ENCODE measurements at places on chromosomes 11 and 22.

GRCh38 chr11:937841-938261 is 12.2 kb downstream of the AP2A2 start:
- H3K27ac ChIP-seq = no peak overlapping the region
- no peak overlapping the region for H3K4me3 ChIP-seq
- peaks cover 56% of the 10 kb centered on the region for H3K4me1 ChIP-seq

GRCh38 chr22:27574002-27574366 is 227.6 kb downstream of the MN1 start:
- H3K4me1 ChIP-seq = no peaks in the 10 kb centered on the region
- H3K27me3 ChIP-seq = peaks cover 19% of the 10 kb centered on the region
- H3K4me3 ChIP-seq = no peak overlapping the region
- DNase-seq = no peak

DNA sequence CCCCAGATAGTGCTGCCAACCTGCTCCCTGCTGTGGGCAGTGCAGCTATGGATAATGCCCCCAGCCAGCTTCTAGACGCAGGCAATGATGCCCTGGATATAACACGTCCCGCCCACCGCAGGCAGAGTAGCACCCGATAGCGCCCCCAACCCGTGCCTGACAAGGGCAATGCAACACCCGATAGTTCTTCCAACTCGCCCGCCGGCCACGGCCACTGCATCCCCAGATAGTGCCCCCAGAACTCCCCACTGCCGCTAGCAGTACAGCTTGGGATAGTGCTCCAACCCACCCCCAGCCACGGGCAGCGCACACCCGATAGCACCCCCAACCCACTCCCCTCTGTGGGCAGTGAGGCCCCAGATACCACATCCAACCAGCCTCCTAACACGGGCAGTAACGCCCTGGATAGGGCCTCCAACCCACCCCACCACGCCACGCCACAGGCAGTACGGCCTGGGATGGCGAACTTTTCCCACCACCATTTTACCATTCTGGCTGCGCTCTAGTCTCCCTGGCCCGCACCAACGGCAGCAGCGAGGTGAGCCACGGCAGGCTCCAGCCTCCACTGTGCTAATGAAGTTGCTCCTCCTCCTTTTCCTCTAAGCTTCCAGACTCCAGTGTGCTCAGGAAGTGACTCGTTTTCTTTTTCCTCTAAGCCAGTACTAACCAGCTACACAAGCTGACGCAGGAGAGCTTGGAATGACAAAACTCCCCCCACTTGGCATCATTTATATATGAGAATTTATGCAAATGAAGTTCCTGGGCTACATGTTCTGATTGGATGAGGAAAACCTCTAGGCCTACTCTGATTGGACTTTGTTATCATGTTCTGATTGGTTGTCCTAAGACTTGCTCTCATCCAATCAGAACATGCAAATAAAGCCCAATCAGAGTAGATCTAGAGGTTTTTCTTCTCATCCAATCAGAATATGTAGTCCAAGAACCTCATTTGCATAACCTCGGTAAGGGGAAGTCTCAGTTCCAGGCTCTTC is 3.0 kb upstream of the RFPL3 start:
- no peak overlapping the region for H3K27ac ChIP-seq
- no peaks in the 10 kb centered on the region for H3K4me1 ChIP-seq

GRCh38 chr22:28948424-28948823 is 65.1 kb downstream of the ZNRF3 start:
- H3K27ac ChIP-seq = no peak overlapping the region
- H3K27me3 ChIP-seq = peaks cover 25% of the 10 kb centered on the region
- H3K4me3 ChIP-seq = no peak overlapping the region
- no peak for DNase-seq
- peaks cover 10% of the 10 kb centered on the region for H3K4me1 ChIP-seq

DNA sequence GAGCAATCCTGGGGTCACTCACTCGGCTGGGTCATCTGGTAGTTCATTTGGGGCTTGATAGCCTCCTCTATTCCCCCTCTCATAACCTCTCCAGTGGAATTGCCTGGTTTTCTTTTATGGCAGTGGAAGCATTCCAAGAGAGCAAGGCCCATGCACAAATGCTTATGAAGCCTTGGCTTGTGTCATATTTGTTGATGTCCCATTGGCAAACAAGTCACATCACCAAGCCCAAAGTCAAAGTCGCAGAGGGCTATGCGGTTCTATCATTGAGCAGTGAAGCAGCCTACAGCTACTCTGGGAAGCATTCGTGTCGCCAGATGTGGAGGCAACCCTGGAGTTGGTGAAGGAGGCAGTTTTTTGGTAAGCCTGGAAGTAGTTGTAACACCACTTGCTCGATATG is 12.3 kb downstream of the KCTD14 start:
- peaks cover 8% of the 10 kb centered on the region for H3K27me3 ChIP-seq
- H3K36me3 ChIP-seq = no peaks in the 10 kb centered on the region
- no peak for DNase-seq
- H3K27ac ChIP-seq = no peak overlapping the region

DNA sequence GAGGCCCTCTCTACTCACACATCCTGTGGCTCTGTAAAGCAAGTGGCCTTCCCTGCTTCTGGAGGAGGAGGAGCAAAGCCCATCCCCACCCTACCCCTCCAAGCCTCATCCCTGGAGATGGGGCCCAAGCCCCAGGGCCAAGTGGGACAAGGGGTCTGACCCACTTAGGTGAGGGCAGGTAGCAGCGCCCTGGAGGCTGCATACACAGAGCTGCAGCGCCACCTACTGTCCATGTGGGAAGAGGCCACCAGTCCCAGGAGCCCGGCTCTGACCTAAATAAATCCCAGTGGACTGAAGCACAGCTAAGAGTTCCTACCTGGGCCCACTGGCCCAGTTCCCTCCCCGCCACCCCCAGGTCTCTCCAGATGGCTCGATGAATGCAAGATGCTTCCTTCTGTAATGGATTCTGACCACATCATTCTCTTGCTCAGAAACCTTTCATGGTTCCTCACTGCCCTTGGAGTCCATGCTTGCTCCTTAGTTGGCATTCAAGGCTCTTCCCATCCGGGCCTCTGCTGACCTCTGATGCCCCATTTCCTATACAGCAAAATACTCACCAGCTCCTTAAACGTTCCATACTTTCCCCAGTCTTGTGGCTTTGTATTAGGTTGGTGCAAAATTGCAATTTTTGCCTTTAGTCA is 62.1 kb downstream of the THAP12 start:
- peak; percentile 72 for DNase-seq
- no peaks in the 10 kb centered on the region for H3K36me3 ChIP-seq
- no peaks in the 10 kb centered on the region for H3K4me1 ChIP-seq
- no peak overlapping the region for H3K27ac ChIP-seq
- H3K27me3 ChIP-seq = peaks cover 46% of the 10 kb centered on the region

DNA sequence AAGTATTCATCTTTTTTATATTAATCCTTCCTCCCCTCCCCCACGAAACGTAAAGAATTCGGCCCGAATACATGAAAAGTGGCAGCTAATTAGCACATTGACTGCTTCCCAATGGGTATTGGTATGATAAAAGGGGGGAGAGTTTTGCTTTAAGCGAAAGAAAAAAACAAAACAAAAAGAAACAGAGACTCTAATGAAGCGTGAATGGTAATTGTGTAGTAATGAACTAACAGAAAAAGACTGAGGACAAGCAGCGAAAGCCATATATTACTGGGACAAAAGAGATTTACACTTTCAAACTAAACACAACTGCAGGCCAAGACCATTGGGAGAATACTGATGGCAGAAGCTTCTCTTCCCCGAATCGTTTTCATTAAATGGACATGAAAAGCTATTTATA is 2.5 kb downstream of the DBX1 start:
- H3K27ac ChIP-seq = peak overlapping the region; percentile 59
- peaks cover 69% of the 10 kb centered on the region for H3K27me3 ChIP-seq
- H3K4me3 ChIP-seq = no peak overlapping the region
- DNase-seq = no peak
- peaks cover 31% of the 10 kb centered on the region for H3K4me1 ChIP-seq

DNA sequence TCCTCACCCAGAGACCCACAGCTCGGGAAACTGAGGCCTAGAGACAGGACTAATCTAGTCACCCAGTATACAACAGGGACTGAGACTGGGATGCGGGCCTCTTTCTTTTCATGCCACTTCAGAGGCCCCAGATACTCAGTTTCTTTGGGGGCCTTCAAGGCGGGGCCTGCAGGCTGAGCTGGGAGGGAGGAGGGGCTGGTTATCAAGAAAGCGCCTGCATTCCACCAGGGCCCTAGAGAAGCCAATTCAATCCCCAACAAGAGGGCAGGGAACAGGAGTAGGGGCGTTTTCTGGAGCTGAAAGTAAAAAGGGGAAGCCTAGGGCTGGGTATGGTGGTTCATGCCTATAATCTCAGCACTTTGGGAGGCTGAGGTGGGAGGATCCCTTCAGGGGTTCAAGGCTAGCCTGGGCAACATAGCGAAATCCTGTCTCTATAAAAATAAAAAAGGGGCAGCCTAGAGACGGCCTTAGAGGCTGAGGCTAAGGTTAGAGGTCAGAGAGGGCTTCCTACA is 1.6 kb downstream of the ATG2A start:
- peaks cover 40% of the 10 kb centered on the region for H3K4me1 ChIP-seq
- DNase-seq = no peak
- peaks cover 31% of the 10 kb centered on the region for H3K36me3 ChIP-seq
- H3K4me3 ChIP-seq = peak overlapping the region; percentile 92
- no peaks in the 10 kb centered on the region for H3K27me3 ChIP-seq

GRCh38 chr11:86418917-86419316 is 44.2 kb downstream of the CCDC81 start:
- H3K36me3 ChIP-seq = peaks cover 16% of the 10 kb centered on the region
- no peak for DNase-seq
- H3K4me3 ChIP-seq = no peak overlapping the region
- H3K27me3 ChIP-seq = no peaks in the 10 kb centered on the region

DNA sequence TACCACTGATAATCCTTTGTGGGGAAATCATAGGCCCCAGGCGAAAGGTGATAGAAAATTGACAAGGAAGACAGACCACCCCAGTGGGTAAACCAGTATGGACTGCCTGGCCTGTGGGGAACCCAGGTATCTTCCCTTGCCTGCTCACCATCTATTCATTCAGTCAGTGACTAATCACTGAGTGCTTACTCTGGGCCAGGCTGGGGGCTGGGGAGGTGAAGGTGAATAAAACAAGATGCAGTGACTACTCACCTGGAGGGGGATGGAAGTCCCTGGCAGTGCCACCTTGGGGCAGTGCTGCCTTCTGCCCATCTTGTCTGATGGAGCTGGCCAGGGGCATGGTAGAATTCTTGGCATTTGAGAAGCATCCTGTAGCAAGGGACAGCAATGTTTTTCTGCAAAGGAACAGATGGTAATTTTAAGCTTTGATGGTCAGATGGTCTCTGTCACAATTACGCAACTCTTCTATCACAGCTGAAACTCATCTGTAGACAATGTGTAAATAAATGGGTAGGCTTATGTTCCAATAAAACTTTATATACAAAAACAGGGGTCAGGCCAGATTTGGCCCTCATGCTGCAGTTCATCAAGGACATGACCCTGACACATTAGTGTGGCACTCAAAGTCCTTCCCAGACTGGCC is 4.6 kb downstream of the ISX start:
- no peak overlapping the region for H3K27ac ChIP-seq
- no peaks in the 10 kb centered on the region for H3K36me3 ChIP-seq
- H3K27me3 ChIP-seq = peaks cover 21% of the 10 kb centered on the region
- no peak overlapping the region for H3K4me3 ChIP-seq
- no peaks in the 10 kb centered on the region for H3K4me1 ChIP-seq

- no peaks in the 10 kb centered on the region for H3K4me1 ChIP-seq
- DNase-seq = no peak
- no peaks in the 10 kb centered on the region for H3K36me3 ChIP-seq
- peaks cover 23% of the 10 kb centered on the region for H3K27me3 ChIP-seq
- no peak overlapping the region for H3K27ac ChIP-seq
- no peak overlapping the region for H3K4me3 ChIP-seq
Measured at GRCh38 chr11:32056438-32056837, 34.4 kb upstream of the RCN1 start.

DNA sequence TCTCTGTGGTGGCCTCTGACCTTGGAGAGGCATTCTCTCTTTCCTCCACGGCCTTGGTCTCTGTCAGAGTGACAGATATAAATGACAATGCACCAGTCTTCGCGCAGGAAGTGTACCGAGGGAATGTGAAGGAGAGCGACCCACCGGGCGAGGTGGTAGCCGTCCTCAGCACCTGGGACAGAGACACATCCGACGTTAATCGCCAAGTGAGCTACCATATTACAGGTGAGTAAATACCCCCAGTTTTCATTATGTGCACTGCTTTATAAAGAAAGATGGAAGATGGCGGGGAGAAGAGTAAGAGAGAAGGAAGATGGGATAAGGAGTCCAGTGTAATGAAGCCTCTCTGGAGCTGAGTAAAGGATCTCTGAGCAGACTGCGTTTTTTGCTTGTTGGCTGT is 167.8 kb upstream of the MTNR1B start:
- H3K4me3 ChIP-seq = no peak overlapping the region
- H3K36me3 ChIP-seq = no peaks in the 10 kb centered on the region
- H3K4me1 ChIP-seq = no peaks in the 10 kb centered on the region
- H3K27me3 ChIP-seq = peaks cover 3% of the 10 kb centered on the region
- H3K27ac ChIP-seq = no peak overlapping the region
- no peak for DNase-seq

GRCh38 chr22:49588739-49589138 is 238.9 kb downstream of the BRD1 start:
- no peak overlapping the region for H3K27ac ChIP-seq
- H3K36me3 ChIP-seq = peaks cover 5% of the 10 kb centered on the region
- peaks cover 18% of the 10 kb centered on the region for H3K4me1 ChIP-seq
- no peak overlapping the region for H3K4me3 ChIP-seq
- no peak for DNase-seq
- no peaks in the 10 kb centered on the region for H3K27me3 ChIP-seq

DNA sequence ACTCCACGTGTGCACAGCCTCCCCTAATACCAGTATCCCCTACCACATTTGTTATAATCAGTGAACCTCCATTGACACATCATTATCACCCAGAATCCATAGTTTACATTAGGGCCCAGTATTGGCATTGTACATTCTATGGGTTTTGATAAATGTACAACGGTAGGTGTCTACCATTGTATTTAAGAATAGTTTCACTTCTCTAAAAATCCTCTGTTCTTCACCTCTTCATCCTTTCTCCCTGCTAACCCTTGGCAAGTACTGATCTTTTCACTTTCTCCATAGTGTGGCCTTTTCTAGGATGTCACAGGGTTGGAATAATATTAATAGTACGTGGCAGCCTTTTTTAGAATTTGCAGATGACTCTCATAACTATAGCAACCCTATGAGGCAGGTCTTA is 353.8 kb downstream of the DDX10 start:
- H3K27me3 ChIP-seq = no peaks in the 10 kb centered on the region
- H3K27ac ChIP-seq = no peak overlapping the region
- no peak for DNase-seq
- H3K4me1 ChIP-seq = no peaks in the 10 kb centered on the region
- no peak overlapping the region for H3K4me3 ChIP-seq

DNA sequence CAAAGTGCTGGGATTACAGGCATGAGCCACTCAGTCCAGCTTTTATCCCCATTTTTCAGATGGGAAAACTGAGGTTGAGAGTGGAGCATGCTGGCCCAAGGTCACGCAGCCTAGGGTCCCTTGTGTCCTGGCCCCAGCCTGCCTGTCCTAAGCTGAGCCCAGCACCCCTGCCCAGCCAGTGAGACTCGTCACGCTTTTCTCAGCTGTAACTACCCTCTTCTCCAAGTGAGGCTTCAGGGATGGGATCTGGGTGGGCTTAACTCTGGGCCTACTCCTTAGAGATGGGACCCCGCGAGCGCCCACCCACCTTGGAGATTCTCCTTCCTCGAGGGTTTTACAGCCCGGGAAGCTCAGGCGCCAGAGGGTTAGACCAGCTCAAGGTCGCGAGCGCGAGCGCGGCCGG is 390 bp upstream of the TMEM151A start:
- peaks cover 24% of the 10 kb centered on the region for H3K27me3 ChIP-seq
- H3K36me3 ChIP-seq = peaks cover 4% of the 10 kb centered on the region
- H3K4me1 ChIP-seq = peaks cover 31% of the 10 kb centered on the region
- no peak for DNase-seq
